ENCODE measurements at places on chromosomes 3 and 15.

DNA sequence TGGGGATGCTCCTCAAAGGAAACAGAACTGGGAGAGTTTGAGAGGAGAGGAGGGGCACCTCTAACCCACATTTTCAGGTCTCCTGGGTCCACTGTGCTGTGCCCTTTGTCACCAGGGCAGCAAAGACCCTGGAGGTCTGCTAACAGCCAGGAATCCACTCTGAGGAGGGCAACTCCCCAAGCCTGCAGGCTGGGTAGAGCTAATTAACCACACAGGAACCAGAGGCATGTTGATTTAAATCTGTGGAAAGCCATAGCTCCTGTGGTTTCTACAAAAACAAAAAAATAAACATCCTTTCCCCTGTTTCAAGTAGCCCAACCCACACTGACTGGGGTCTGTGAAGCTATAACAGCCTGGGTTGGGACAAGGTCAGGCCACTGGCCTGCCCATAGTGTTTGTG, 2.2 kb upstream of the BSN start:
- no peak for DNase-seq
- no peak overlapping the region for H3K4me3 ChIP-seq
- H3K27me3 ChIP-seq = no peaks in the 10 kb centered on the region
- peaks cover 11% of the 10 kb centered on the region for H3K4me1 ChIP-seq
- no peaks in the 10 kb centered on the region for H3K36me3 ChIP-seq
- no peak overlapping the region for H3K27ac ChIP-seq

DNA sequence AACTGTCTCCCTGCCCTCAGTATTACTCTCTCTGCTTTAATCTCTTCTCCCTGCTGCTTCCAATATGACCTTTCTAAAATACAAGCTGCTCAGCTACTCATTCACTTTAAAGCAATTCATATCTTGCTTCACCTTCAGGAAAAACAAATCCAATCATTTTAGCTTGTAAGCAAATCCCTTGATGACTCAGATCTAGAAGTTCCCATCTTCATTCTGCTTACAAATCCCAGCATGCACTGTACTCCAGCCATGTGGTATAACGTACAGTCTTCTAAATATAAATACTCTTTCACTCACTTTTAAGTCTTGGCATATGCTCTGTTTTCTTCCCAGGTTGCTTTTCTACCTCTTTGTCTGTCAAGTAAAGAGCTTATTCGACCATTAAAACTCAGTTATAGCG, 1009.1 kb upstream of the SEMA6D start:
- H3K36me3 ChIP-seq = no peaks in the 10 kb centered on the region
- DNase-seq = no peak
- H3K4me1 ChIP-seq = no peaks in the 10 kb centered on the region
- H3K27me3 ChIP-seq = no peaks in the 10 kb centered on the region

DNA sequence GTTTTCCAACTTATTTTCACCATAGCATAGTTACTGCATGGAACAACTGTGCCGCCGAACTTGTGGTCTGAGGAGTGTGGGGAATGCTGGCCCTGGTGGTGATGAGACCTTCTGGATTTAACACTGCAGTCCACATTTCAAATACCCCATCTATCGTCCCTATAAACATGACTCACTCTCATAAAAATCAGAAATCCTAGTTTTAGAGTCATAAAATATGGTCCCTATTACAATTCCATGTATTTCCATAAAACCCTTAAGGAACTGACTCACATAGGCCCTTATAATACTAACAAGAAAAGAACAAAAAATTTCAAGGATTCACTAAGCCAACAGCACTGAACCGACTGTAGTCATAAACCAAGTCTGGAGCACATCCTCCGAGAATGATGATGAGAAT, 147.2 kb downstream of the FOXP1 start:
- no peaks in the 10 kb centered on the region for H3K36me3 ChIP-seq
- H3K4me3 ChIP-seq = no peak overlapping the region

GRCh38 chr3:100963041-100963440, 30.2 kb downstream of the ABI3BP start:
- H3K27me3 ChIP-seq = no peaks in the 10 kb centered on the region
- H3K27ac ChIP-seq = no peak overlapping the region
- H3K4me1 ChIP-seq = no peaks in the 10 kb centered on the region
- H3K4me3 ChIP-seq = no peak overlapping the region

- no peak overlapping the region for H3K4me3 ChIP-seq
- no peaks in the 10 kb centered on the region for H3K36me3 ChIP-seq
- no peaks in the 10 kb centered on the region for H3K27me3 ChIP-seq
- H3K4me1 ChIP-seq = no peaks in the 10 kb centered on the region
- no peak for DNase-seq
These were observed 10.0 kb downstream of the FAM107A start for GRCh38 chr3:58567251-58567515.

- H3K4me1 ChIP-seq = peaks cover 8% of the 10 kb centered on the region
- no peaks in the 10 kb centered on the region for H3K36me3 ChIP-seq
- H3K27ac ChIP-seq = no peak overlapping the region
- no peaks in the 10 kb centered on the region for H3K27me3 ChIP-seq
- H3K4me3 ChIP-seq = no peak overlapping the region
- DNase-seq = no peak
These were observed 80.0 kb downstream of the CSNK1G1 start for GRCh38 chr15:64275934-64276333.

GRCh38 chr3:192685801-192686200, 41.5 kb downstream of the FGF12 start:
- H3K36me3 ChIP-seq = no peaks in the 10 kb centered on the region
- H3K4me1 ChIP-seq = no peaks in the 10 kb centered on the region
- no peak for DNase-seq
- H3K27ac ChIP-seq = no peak overlapping the region
- H3K27me3 ChIP-seq = no peaks in the 10 kb centered on the region

- H3K27ac ChIP-seq = no peak overlapping the region
- H3K36me3 ChIP-seq = no peaks in the 10 kb centered on the region
- no peaks in the 10 kb centered on the region for H3K4me1 ChIP-seq
- no peaks in the 10 kb centered on the region for H3K27me3 ChIP-seq
- H3K4me3 ChIP-seq = no peak overlapping the region
These were observed 180.5 kb downstream of the RSL24D1 start for GRCh38 chr15:55016225-55016624.

DNA sequence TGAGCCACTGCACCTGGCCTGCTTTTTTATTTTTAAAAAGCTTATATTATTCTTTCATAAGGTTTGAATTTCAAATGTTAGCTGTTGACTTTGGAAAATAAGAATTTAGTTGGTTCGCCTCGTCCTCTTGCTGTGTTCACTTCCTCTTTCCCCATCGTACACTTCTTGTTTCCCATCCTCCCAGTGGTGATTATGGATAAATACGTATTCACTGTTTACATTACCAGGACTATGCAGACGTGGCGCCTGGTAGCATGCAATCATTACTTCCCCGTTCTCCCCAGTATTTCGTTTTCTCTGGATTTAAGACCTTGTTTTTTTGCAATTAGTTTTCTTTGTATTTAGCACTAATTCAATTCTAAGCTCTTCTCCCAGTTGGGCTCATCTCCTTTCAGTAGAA, 70.1 kb downstream of the LMLN start:
- no peak overlapping the region for H3K4me3 ChIP-seq
- H3K4me1 ChIP-seq = no peaks in the 10 kb centered on the region
- no peak for DNase-seq
- H3K27me3 ChIP-seq = no peaks in the 10 kb centered on the region

GRCh38 chr15:83574345-83574744, 79.6 kb upstream of the ADAMTSL3 start:
- no peaks in the 10 kb centered on the region for H3K4me1 ChIP-seq
- no peak for DNase-seq
- H3K27ac ChIP-seq = no peak overlapping the region
- no peaks in the 10 kb centered on the region for H3K36me3 ChIP-seq
- no peak overlapping the region for H3K4me3 ChIP-seq

GRCh38 chr15:78000091-78000926, 77.2 kb downstream of the TBC1D2B start:
- peaks cover 10% of the 10 kb centered on the region for H3K4me1 ChIP-seq
- peaks cover 64% of the 10 kb centered on the region for H3K36me3 ChIP-seq
- peak; percentile 89 for DNase-seq
- no peak overlapping the region for H3K27ac ChIP-seq

- no peaks in the 10 kb centered on the region for H3K27me3 ChIP-seq
- DNase-seq = peak; percentile 49
- no peak overlapping the region for H3K4me3 ChIP-seq
- no peaks in the 10 kb centered on the region for H3K36me3 ChIP-seq
These were observed 256.5 kb downstream of the THRB start for GRCh38 chr3:24237971-24238706.

- H3K27me3 ChIP-seq = no peaks in the 10 kb centered on the region
- H3K36me3 ChIP-seq = no peaks in the 10 kb centered on the region
- no peak for DNase-seq
- no peak overlapping the region for H3K4me3 ChIP-seq
These were observed 223.0 kb downstream of the EPHA6 start for GRCh38 chr3:97037294-97037943.

- H3K4me3 ChIP-seq = no peak overlapping the region
- DNase-seq = no peak
- no peaks in the 10 kb centered on the region for H3K4me1 ChIP-seq
These were observed 911.6 kb upstream of the ARPP21 start for GRCh38 chr3:34727700-34728099.

DNA sequence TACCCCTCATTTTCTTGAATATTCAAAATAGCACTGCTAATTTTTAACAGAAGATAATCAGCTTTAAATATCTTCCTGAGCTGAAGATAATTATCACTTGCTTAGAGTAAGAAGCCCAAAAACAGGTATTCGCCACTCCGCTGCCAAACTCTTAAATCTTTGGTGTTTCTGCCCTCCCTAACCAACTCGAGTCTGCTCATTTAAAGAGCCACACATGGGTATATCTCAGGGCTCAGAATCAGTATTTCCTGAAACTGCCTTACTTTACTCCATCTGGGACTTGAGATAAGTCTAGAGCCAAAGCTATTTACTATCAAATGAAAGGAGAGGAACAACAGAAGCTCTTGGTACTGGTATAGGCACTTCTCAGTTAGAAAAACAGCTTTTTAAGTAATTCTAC, 10.8 kb downstream of the PDCD10 start:
- H3K27ac ChIP-seq = no peak overlapping the region
- peaks cover 17% of the 10 kb centered on the region for H3K4me1 ChIP-seq
- H3K27me3 ChIP-seq = no peaks in the 10 kb centered on the region
- DNase-seq = no peak

- no peaks in the 10 kb centered on the region for H3K4me1 ChIP-seq
- DNase-seq = no peak
- no peaks in the 10 kb centered on the region for H3K27me3 ChIP-seq
- H3K36me3 ChIP-seq = no peaks in the 10 kb centered on the region
- H3K27ac ChIP-seq = no peak overlapping the region
These were observed 377.4 kb upstream of the RGMA start for GRCh38 chr15:93466380-93466779.

GRCh38 chr3:20564966-20565365, 379.0 kb upstream of the SGO1 start:
- H3K27ac ChIP-seq = no peak overlapping the region
- H3K4me1 ChIP-seq = no peaks in the 10 kb centered on the region
- no peak for DNase-seq
- no peak overlapping the region for H3K4me3 ChIP-seq
- no peaks in the 10 kb centered on the region for H3K27me3 ChIP-seq

DNA sequence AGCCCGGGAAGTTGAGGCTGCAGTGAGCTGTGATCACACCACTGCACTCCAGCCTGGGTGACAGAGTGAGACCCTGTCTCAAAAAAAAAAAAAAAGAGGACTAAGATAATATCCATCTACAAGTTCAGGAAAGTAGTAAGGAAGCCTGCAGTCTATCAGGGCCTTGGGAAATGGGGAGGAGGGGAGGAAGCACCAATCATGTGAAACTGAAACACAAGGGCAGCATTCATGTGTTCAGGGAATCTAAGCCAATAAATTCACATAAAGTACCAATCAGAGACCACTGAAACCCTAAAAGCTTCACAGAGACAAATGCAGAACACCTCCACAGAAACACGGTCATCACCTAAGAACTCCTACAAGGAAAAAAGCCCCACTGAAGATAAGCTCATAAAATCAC, 22.9 kb upstream of the HHATL start:
- H3K36me3 ChIP-seq = no peaks in the 10 kb centered on the region
- no peak overlapping the region for H3K4me3 ChIP-seq
- no peak overlapping the region for H3K27ac ChIP-seq
- no peak for DNase-seq
- H3K4me1 ChIP-seq = no peaks in the 10 kb centered on the region

DNA sequence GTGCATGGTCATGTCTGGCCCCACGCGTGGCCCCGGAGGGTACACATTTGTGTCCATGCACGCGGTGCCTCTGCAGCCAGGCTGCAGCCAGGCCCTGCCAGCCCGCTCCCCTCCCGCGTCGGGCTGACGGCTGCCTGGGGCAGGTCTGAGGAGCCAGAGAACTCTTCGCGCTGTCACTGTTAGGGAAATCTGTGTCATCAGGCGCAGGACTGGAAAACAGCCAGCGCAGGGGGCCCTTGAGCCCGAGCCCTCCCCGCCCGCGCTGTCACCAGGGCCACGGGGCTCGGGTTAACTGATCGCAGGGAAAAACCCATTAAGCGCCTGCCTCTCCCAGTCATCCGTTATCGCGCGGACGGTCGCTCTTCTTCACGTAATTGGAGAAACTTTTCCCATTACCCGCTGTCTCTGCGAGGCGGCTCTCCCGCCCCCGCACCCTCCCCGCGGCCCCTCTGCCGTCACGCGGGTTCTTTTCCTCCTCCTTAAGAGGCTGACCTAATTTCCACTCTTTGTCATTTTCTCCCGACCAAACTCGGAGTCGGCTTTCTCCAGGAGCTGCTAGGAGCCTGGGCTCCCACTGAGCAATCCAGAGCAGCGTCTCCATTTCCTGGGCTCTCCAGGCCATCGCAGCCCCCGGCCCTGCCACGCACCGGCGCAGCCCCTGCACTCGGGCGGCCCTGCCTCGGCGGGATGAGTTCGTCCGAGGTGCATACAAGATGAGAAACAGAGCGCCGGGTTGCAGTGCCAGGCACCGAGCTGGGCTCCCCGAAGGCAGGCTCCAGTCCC, 57.5 kb upstream of the PRR23E start:
- H3K4me3 ChIP-seq = no peak overlapping the region
- H3K27ac ChIP-seq = no peak overlapping the region
- no peaks in the 10 kb centered on the region for H3K36me3 ChIP-seq
- peak; percentile 75 for DNase-seq

GRCh38 chr15:57468486-57468885, 92.2 kb downstream of the CGNL1 start:
- no peaks in the 10 kb centered on the region for H3K36me3 ChIP-seq
- no peaks in the 10 kb centered on the region for H3K4me1 ChIP-seq
- no peak overlapping the region for H3K27ac ChIP-seq
- DNase-seq = no peak

All from adrenal gland (tissue), 19 donors.